Testis (tissue), 5 donors: ENCODE measurements at places on chromosomes 1 and 21. TPM values are rescaled to one million over a fixed set of nuclear protein-coding genes. Genes with fewer than 3 reads are reported as not detected.

The LCE2A gene
- polyA plus RNA-seq, result not detected

The GALE gene
- 18.7 TPM for polyA plus RNA-seq

The SYPL2 gene
- 29.7 TPM for polyA plus RNA-seq

The CR1L gene
- polyA plus RNA-seq, result not detected

The LCE3E gene
- polyA plus RNA-seq, result not detected

The GPR52 gene
- not detected for polyA plus RNA-seq

The SLC45A1 gene
- 5.6 TPM for polyA plus RNA-seq

The LCE1C gene
- polyA plus RNA-seq, result not detected

The PLA2G2A gene
- polyA plus RNA-seq, result 60.8 TPM

The RAB3B gene
- 0.50 TPM for polyA plus RNA-seq

The HENMT1 gene
- 126 TPM for polyA plus RNA-seq

The AK5 gene
- polyA plus RNA-seq, result 28.0 TPM

The LAMC1 gene
- 64.5 TPM for polyA plus RNA-seq

The PRELP gene
- polyA plus RNA-seq, result 26.5 TPM

The LMOD1 gene
- polyA plus RNA-seq, result 39.4 TPM

The CCDC185 gene
- polyA plus RNA-seq, result 64.8 TPM

The SYT6 gene
- 0.78 TPM for polyA plus RNA-seq

The GPR153 gene
- polyA plus RNA-seq, result 5.8 TPM

The CACNA1S gene
- polyA plus RNA-seq, result 0.87 TPM

The TDRD10 gene
- 123 TPM for polyA plus RNA-seq

The IGFN1 gene
- polyA plus RNA-seq, result 8.2 TPM

The PDE4B gene
- 11.5 TPM for polyA plus RNA-seq
